LHCN-M2 (cell line): ENCODE measurements at places on chromosomes 1 and 21.
A peak's percentile ranks its signal among the peaks of the same experiment; 100 is the strongest.

DNA sequence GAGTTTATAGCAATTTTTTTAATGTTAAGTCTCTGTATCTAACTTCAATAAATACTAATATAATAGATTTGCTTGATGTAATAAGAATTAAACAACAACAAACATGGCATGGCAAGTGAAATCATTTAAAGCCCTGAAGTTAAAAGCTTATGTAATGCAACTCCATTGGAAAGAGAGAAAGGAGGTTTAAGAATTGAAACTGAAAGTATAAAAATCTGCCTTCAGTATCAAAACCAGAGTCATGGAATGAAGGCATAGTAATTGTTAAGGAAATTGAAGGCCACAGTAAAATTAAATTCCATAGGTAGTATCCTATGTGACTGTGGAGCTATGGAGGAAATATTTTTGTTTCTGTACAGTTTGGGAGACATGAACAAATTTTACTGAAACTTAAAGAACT lies 55.1 kb downstream of the PRDX6 start:
- peak; percentile 7 for DNase-seq

DNA sequence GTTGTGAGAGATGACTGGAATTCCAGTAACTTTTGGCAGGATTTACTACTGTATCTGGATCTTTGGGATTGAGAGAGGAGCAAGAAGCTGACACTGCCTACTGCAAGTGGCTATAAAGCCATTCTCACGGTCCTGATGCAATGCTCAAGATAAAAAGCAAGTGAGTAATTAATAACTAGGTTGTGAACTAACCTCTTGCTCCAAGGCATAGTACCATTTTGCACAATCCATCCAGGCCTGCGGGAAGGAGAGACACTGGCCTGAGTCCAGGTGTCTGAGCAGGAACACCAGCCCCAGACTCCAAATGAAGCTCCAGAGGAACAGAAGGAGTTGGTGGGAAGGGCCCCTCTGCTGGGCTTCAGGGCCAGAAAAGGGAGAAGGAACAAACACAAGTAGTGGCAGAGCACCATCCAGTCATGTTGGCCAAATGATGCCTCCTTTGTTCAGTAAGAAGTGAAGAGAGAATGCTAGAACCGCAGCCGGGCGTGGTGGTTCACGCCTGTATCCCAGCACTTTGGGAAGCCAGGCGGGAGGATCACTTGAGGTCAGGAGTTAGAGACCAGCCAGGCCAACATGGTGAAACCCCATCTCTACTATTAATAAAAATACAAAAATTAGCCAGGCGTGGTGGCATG lies 9.9 kb upstream of the SLC45A3 start:
- DNase-seq, result no peak

DNA sequence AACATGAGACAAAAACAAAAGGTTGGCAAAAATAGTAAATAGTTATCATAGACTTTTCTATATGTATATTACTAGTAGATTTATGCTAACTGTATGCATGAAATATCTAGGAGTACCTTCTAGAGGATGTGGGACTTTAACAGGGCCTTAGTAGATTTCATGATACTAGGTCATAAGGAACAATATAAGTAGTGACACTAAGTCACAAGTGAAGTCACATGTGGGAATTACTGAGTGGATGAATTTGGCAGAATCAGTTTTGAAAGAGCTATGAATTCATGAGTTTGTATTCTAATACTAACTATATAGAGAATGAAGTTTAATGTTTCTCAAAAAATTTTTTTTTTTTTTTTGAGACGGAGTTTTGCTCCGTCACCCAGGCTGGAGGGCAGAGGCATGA lies 53.1 kb upstream of the GPR25 start:
- no peak for DNase-seq

GRCh38 chr21:33894736-33895288 lies 20.8 kb downstream of the ATP5PO start:
- peak; percentile 84 for DNase-seq

GRCh38 chr1:14824314-14824915 lies 225.9 kb downstream of the KAZN start:
- DNase-seq, result no peak

DNA sequence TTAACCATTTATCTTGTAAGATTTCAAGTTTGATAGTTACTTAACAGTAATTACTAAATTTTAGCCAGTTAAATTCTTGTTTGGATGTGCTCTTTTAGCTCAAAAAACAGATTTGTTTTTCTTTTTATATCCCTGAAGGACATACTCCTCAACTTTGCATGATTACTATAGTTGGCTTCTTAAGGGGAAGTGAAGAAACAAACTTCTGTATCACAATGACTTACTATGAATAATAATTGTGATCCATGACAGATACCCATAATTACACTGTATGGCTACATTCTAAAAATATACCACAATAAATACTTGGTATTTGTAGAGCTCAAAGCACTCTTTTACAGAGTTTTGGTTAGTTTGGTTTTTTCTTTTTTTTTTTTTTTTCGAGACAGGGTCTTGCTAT lies 55.8 kb downstream of the IARS2 start:
- DNase-seq, result no peak

- peak; percentile 24 for DNase-seq
These were observed 95.1 kb upstream of the OLIG2 start for GRCh38 chr21:32930673-32931072.

DNA sequence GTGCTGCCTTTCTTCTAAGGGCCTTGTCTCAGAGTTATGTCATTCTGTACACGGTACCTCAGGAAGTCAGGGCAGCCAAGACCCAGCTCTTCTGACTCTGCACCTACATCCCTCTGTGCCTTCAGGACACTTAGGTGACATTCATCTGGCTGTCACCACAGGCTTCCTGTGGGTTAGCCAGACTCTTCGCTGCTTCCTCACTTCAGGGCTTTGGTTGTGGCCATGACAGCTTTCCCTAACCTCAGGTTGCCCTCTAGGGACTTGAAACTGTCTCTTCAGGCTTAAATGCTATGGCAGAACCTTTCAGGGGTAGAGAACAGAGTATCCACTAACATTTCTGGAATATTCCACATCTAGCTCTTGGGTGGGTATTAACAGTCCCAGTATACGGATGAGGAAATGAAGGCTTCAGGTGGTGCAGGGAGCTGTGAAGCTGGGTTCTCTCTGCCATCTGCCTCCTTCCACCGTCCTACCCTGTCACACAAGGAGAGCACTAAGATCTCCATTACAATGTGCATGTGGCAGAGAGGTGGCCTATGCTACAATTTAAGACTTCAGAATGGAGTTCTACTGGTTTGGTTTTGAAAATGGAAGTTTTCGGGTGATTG lies 9.9 kb downstream of the TSSK3 start:
- DNase-seq, result no peak

DNA sequence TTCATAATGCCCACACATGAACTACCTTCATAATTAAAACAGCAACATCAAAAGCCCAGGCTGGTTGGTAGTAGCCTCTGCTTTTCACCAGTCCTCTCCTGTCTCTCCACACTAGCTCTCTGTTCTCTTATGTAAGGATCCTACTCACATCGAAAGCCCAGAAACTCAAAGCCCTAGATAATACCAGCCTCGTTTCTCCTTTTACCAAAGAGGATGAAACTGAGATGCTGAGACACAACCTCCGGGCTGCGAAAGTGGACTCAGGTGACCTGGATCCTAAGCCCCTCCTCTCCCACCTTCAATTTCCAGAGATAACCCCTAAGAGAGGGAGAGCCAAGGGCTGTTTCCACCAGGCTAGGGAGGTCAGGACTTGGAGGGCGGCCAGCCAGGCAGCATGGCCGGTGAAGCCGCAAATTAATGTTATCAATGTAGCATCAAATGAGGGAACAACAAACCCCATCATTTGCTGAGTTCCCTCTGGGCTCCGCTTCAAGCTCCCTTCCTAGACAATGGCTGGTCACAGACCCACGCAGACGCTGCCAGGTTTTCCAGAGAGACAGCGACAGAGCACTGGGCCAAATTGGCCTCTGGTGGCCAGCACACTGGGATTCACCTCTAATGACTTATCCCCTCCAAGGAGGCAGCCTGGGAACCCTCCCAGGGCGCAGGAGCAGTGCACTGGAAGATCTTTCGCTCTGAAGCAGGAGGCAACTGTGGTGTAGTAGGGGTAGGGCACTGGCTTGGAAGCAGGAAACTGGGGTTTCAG lies 20.7 kb upstream of the STMN1 start:
- no peak for DNase-seq

GRCh38 chr1:22329148-22329515 lies 122.5 kb upstream of the ZBTB40 start:
- DNase-seq, result no peak

- no peak for DNase-seq
These were observed 85.5 kb downstream of the C1orf94 start for GRCh38 chr1:34262023-34262853.

DNA sequence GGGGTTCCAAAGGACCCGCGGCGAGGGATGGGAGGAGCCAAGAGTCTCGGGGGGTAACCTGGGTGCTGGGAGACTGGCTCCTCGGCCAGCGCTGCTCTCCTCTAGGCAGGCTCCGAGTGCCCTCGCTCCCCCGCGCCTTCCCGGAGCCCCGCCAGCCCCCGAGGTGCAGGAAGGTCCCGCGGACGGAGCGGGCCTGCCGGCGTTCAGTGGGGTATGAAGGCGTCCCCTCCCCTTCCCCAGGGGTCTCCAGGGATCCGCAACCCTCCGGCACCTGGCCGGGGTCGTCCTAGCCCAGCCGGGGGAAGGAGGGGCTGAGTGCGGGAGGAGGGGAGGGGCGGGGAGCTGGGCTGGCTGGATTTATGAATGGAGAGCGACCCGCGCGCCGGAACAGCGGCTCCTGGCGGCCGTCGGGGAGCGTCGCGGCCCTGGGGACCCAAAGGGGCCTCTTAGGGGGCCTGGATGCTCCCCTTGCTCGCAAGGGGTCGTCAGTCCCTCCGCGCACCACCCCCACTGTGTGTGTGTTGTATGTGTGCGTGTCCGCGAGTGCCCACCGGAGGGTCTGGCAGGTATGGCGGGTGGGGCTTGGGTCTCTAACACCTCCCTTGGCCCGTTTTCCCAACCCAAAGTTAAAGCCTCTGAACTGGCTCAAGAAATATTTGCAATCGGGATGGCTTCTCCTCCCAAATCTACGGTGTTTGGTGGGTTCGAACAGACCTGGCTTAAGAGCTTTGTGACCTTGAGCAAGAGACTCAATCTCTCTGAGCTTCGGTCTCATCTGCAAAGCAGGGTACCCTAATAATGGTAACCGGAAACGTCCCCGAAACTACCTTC lies 642 bp downstream of the HCRTR1 start:
- peak; percentile 11 for DNase-seq

- no peak for DNase-seq
These were observed 35.5 kb upstream of the RUNX3 start for GRCh38 chr1:24965571-24965930.

- no peak for DNase-seq
These were observed 86.7 kb downstream of the PTPRU start for GRCh38 chr1:29322861-29323585.

- DNase-seq, result no peak
These were observed 66.5 kb downstream of the PEX14 start for GRCh38 chr1:10541286-10541685.

DNA sequence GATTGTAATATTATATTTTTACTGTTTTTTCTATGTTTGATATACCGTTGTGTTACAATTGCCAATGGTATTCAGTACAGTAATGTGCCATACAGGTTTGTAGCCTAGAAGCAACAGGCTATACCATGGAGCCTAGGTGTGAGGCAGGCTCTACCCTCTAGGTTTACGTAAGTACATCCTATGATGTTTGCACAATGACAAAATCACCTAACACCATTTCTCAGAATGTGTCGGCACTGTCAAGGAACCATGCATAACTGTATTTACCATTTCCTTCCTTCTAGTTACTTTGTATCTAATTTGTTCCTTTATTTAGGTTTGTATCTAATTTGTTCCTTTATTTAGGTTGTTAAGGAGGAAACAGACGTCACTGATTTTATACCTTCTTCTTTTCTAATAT lies 9.9 kb downstream of the NPHP4 start:
- no peak for DNase-seq

DNA sequence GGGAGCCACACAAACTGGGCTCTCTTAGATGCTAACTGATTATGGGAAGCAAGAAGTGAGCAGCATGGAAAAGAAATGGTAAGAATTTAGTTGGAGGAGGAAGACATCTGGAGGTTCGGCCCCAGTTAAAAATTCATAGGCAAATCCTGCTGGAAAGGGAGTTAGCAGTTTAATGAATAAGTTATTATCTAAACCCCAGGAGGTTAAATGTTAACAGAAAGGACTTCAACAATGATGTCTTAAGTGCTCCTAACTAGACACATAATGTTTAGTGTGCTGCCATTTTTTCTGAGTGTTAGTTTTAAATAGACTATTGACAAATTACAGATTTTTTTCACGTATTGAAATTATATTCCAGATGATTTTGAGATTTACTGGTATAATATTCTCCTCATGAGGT lies 1265.3 kb upstream of the ADGRL2 start:
- no peak for DNase-seq

DNA sequence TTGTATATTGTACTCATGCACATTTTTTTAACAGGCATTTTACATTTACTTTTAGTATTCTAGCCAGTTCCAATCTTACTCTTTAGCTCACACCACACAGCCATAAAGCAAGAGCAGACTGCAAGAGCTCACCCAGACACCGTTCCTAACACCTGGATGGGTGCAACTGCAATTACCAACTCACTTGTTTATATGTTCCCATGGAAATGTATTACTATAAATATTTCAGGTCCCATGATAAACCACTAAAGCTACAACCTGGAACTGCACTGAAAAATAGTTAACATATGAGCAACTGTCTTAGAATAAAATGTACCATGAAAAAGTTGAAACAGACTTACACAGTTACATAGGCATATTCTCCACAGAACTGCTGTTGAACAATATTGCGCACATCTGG lies 30.8 kb downstream of the USP48 start:
- no peak for DNase-seq

DNA sequence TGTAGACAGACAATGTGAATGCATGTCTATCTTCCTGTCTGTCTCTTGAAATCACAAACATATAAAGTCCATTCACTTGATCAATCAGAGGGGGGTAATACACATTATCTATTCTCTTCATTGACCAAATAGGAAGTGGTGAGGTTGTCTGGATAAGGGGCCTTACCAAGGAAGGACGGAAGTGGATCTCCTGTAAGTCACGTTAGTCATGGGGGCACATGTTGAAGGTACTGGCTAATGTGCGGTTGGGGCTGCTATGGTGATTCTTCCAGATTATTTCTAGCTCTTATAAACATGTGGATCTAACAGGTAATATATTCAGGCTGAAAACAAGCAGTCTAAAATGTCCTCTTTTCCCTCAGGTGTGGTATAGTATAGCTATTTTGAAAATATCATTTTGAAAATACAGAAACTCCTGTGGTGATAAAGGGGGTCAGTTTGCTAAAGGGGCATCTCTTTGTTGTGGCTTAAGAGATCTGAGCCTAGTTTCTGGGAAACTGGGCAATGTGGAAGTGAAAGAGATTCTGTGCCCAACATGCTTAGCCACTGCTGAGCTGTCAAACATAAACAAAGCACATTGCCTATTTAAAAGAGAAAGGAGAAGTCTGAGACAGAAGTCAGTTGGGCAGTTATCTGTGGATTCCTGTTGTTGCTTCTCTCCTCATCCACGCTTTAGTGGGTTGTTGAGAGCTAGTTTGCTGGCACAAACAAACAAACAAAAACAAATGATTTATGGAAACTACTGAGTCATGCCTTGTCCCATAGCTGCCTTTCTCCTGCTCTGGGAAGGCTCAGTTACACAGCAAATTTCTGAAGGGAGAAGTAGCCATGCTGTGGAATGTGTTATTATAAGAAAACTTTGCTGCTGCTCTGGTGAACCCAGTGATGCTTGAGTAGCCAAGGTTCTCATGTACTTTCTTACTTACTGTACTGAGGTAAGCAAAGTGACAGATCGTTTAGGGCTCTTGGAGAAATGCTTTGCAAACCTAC lies 166.9 kb downstream of the HLX start:
- peak; percentile 29 for DNase-seq

GRCh38 chr1:183841550-183841949 lies 36.6 kb downstream of the RGL1 start:
- DNase-seq, result no peak
